DND-41 (cell line): ENCODE measurements at places on chromosomes 3 and 15.

- H3K27me3 ChIP-seq = no peaks in the 10 kb centered on the region
- H3K4me1 ChIP-seq = no peaks in the 10 kb centered on the region
- no peaks in the 10 kb centered on the region for H3K36me3 ChIP-seq
- no peak overlapping the region for H3K27ac ChIP-seq
- H3K4me3 ChIP-seq = no peak overlapping the region
Measured at GRCh38 chr3:24736701-24737100, 242.1 kb upstream of the THRB start.

- H3K27me3 ChIP-seq = no peaks in the 10 kb centered on the region
- no peaks in the 10 kb centered on the region for H3K4me1 ChIP-seq
- H3K36me3 ChIP-seq = peaks cover 85% of the 10 kb centered on the region
- DNase-seq = no peak
Measured at GRCh38 chr3:52121464-52121805, 32.8 kb downstream of the POC1A start.

GRCh38 chr3:148146947-148147826 is 550.5 kb upstream of the AGTR1 start:
- H3K4me3 ChIP-seq = no peak overlapping the region
- no peaks in the 10 kb centered on the region for H3K36me3 ChIP-seq
- DNase-seq = no peak
- H3K4me1 ChIP-seq = no peaks in the 10 kb centered on the region

DNA sequence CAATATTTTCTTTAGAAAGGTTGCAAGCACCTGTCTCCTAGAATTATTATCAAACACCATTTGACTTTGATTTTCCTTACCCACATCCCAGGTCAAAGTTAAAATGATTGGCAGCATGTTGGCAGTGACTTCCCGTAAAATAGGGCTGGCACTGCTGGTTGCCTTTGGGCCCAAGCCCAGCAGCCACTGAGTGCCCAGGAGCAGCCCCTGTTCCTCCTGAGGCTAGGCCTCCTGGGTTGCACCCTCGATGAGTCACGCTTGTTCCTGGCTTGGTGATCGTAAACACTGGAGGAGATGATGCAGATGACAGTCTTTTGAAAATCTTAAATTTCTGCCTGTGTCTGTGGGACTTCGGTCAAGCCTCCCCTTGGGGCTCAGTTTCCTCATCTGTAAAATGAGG is 290.0 kb downstream of the TLE3 start:
- no peak overlapping the region for H3K4me3 ChIP-seq
- no peaks in the 10 kb centered on the region for H3K36me3 ChIP-seq
- H3K27me3 ChIP-seq = no peaks in the 10 kb centered on the region
- H3K4me1 ChIP-seq = peaks cover 17% of the 10 kb centered on the region
- no peak for DNase-seq

DNA sequence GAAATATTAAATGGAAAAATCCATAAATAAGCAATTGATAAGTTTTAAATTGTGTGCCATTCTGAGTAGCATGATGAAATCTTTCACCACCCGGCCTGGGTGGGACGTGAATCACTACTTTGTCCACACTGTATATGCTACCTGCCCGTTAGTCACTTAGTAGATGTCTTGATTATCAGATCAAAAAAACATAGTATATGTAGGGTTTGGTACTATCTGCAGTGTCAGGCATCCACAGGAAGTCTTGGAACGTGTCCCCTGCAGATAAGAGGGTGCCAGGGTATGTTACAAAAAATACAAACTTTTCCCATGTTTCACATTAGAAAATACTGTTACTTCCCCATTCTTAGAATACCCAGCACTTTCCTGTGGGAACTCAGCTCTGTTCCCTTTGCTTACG is 35.2 kb downstream of the FAM81A start:
- DNase-seq = no peak
- H3K27ac ChIP-seq = no peak overlapping the region
- no peaks in the 10 kb centered on the region for H3K4me1 ChIP-seq
- no peaks in the 10 kb centered on the region for H3K36me3 ChIP-seq
- H3K4me3 ChIP-seq = no peak overlapping the region

DNA sequence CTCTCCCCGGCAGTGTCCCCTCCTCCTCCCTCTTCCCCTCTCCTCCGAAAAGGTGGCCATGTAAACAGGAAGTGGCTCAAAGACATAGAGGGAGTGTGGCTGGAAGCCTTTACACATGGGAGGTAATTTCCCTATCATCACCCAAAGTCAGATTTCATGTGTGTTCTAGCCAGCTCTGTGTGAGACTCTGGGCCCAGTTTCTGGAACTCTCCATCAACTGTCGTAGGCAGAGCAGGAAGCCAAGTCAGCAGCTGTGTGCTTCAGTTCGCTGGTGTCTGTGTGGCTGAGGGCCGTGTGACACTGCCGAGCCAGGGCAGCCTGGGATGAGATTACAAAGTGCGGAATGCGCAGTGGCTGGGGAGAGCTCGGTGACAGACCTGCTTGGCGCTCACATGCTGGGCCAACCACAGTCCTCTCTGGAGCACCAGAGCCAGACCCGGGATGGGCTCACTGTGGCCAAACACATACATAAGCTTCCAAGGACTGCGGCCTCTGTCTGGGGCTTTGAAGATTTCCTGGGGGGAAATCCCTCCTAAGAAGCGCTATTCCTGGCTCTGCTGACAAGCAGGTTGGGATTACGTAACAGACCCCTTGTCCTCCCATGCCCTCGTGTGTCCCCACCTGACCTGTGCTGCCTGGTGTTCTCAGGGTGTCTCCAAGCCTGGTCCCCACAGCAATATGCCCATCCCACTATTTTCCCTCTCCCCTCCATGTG is 50.7 kb downstream of the UMPS start:
- H3K36me3 ChIP-seq = no peaks in the 10 kb centered on the region
- no peak overlapping the region for H3K4me3 ChIP-seq
- H3K27me3 ChIP-seq = peaks cover 4% of the 10 kb centered on the region
- H3K4me1 ChIP-seq = peaks cover 9% of the 10 kb centered on the region; the same call in 1 of the 2 replicates
- DNase-seq = no peak

GRCh38 chr15:101020945-101021344 is 101.8 kb downstream of the LRRK1 start:
- no peak overlapping the region for H3K4me3 ChIP-seq
- DNase-seq = no peak
- no peaks in the 10 kb centered on the region for H3K36me3 ChIP-seq

- H3K36me3 ChIP-seq = no peaks in the 10 kb centered on the region
- no peak for DNase-seq
- H3K27ac ChIP-seq = no peak overlapping the region
- H3K4me3 ChIP-seq = no peak overlapping the region
Measured at GRCh38 chr3:37745076-37745475, 116.6 kb upstream of the CTDSPL start.

GRCh38 chr3:166706094-166706493 is 674.0 kb downstream of the ZBBX start:
- no peak overlapping the region for H3K27ac ChIP-seq
- H3K27me3 ChIP-seq = no peaks in the 10 kb centered on the region
- H3K4me1 ChIP-seq = no peaks in the 10 kb centered on the region
- H3K4me3 ChIP-seq = no peak overlapping the region
- no peak for DNase-seq

DNA sequence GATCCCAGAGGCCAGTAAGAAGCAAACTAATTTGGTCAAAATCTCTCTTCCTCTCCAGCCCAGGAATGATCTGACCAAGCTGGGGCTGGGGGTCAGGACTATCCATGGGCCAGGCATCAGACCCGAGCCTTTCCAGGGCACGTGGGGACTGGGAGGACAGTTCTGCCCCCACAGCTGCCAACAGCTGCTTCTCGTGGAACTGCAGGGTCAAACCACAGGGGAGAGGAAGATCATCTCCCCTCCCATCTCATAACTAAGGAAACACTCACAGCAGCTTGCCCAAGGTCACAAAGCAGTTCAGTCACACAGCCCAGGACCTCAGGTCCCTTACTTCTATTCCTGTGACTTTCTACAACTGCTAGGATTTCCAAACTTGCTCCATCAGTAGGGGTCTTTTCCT is 47.1 kb downstream of the DAPK2 start:
- no peaks in the 10 kb centered on the region for H3K27me3 ChIP-seq
- no peaks in the 10 kb centered on the region for H3K36me3 ChIP-seq
- DNase-seq = no peak
- no peak overlapping the region for H3K4me3 ChIP-seq
- H3K4me1 ChIP-seq = no peaks in the 10 kb centered on the region

GRCh38 chr3:104428337-104428925 is 938.3 kb upstream of the ALCAM start:
- H3K36me3 ChIP-seq = no peaks in the 10 kb centered on the region
- no peak for DNase-seq
- H3K27ac ChIP-seq = no peak overlapping the region
- H3K4me1 ChIP-seq = no peaks in the 10 kb centered on the region
- H3K4me3 ChIP-seq = no peak overlapping the region

GRCh38 chr3:55697177-55697865 is 210.2 kb upstream of the WNT5A start:
- H3K4me1 ChIP-seq = no peaks in the 10 kb centered on the region
- H3K4me3 ChIP-seq = no peak overlapping the region
- no peak for DNase-seq
- peaks cover 3% of the 10 kb centered on the region for H3K27me3 ChIP-seq
- H3K36me3 ChIP-seq = no peaks in the 10 kb centered on the region
- H3K27ac ChIP-seq = no peak overlapping the region

DNA sequence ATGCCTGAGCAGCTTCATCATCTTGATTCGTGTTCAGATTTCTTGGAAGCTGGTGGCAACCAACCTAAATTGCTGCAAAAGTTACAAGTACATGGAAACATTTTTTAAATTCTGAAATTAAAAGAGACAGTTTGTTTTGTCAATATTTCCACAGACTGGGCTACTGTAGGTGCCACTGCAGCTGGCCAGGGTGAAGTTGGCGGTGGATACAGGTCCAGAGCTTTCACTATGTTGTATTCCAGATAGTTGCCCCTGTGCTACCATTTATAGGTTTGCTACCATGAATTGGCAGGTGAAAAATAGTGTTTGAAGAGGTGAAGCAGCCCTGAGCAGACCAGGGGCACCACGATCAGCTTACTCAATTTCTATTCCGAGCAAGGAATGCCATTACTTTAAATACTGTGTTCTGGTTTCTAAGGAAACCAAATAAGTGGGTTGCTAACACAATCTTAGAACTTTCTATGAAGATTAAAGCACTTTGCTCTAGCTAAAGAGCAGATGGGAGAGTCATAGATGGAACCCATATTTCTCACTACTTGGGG is 21.2 kb upstream of the SHC4 start:
- DNase-seq = no peak
- H3K27ac ChIP-seq = no peak overlapping the region
- H3K27me3 ChIP-seq = no peaks in the 10 kb centered on the region

GRCh38 chr3:78204977-78205376 is 1165.1 kb downstream of the ROBO2 start:
- DNase-seq = no peak
- no peak overlapping the region for H3K27ac ChIP-seq
- no peaks in the 10 kb centered on the region for H3K4me1 ChIP-seq
- no peak overlapping the region for H3K4me3 ChIP-seq
- no peaks in the 10 kb centered on the region for H3K36me3 ChIP-seq

- no peak overlapping the region for H3K4me3 ChIP-seq
- no peak for DNase-seq
- H3K4me1 ChIP-seq = no peaks in the 10 kb centered on the region
- H3K27ac ChIP-seq = no peak overlapping the region
- no peaks in the 10 kb centered on the region for H3K36me3 ChIP-seq
- H3K27me3 ChIP-seq = no peaks in the 10 kb centered on the region
Measured at GRCh38 chr3:188389711-188390342, 235.9 kb downstream of the LPP start.

DNA sequence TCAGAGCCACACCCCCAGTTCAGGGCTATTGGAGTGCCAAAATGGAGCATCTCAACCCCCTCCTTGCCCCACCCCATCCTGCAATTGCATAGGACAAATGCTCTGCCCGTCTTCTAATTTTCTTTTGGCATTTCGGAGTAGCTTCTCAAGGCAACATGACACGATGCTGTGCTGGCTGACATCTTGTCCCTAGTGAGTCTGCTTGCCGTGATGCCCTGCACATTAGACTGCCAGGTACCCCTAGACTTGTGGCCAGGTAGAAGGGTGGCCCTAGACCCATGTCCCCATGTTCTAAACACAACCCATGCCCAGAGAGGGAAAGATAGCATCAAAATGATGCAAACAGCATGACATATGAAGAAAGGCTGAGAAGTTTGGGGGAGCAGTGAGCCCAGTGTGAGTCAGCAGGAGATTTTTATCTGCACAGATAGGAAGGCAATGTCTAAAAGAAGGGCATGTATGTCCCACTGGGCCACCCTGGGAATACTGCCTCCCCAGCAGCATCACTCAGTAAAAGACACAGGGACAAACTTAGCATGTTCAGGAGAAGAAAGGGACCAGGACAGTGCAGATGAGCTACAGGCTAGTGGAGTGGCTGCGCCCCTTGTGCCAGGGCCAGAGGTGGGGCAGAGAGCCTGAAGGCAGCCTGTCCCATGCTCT is 36.8 kb downstream of the CA12 start:
- no peaks in the 10 kb centered on the region for H3K36me3 ChIP-seq
- no peak overlapping the region for H3K27ac ChIP-seq
- no peak overlapping the region for H3K4me3 ChIP-seq
- no peaks in the 10 kb centered on the region for H3K27me3 ChIP-seq
- no peaks in the 10 kb centered on the region for H3K4me1 ChIP-seq

DNA sequence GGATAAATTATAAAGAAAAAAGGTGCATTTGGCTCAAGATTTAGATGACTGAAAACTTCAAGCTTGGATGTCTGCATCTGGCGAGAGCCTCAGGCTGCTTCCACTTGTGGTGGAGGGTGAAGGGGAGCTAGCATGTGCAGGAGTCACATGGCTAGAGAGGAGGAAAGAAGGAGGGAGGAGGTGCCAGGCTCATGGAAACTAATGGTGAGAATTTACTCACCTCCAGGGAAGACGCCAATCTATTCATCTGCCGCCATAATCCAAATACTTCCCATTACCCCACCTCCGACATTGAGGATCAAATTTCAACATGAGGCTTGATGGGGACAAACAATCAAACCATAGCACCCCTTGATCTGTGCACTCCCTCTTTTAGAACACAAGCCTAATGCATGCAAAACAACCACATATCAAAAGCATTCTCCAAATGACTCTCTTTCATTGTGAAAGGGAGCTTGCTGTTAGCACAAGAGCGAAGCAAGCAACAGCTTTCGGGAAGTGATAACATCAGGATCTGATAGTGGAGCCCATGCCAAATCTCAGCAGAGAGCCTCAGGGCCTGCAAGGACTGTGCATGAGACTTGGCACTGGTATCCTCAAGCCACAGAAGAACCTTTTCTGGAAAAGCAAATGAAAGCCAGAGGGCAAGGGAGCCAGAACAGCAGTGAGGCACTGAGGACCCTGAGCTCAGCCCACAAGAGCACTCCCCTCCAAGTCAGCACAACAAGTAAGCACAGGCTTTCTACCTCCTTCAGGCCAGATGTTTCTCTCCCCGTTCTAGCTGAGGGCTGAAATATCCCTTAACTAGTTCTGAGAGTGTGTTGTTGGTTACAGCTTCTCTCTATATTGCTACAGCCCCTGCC is 50.2 kb upstream of the THBS1 start:
- H3K27me3 ChIP-seq = peaks cover 7% of the 10 kb centered on the region
- no peak overlapping the region for H3K27ac ChIP-seq
- no peak overlapping the region for H3K4me3 ChIP-seq
- H3K36me3 ChIP-seq = no peaks in the 10 kb centered on the region
- no peaks in the 10 kb centered on the region for H3K4me1 ChIP-seq
- DNase-seq = no peak
